ENCODE measurements at places on chromosomes 6 and 20. TPM values are rescaled to one million over a fixed set of nuclear protein-coding genes. Genes with fewer than 3 reads are reported as not detected.

C6orf52 gene
- 0.28 TPM for polyA plus RNA-seq

C6orf141 gene
- polyA plus RNA-seq = 0.32 TPM

TXLNB gene
- 0.71 TPM for polyA plus RNA-seq

HSPA12B gene
- polyA plus RNA-seq = not detected

CD2AP gene
- 5.8 TPM for polyA plus RNA-seq

PDE10A gene
- polyA plus RNA-seq = 0.40 TPM

Measured in BJ (cell line).